Activated T-helper 1 cell treated with anti-CD3 and anti-CD28 coated beads, Interleukin-12 subunit alpha, Interleukin-12 subunit beta, Interleukin-2, Interleukin-4 antibody, amounts not matched to agents 30 ng/mL and 10 ng/mL and 1 ng/mL, durations not matched to agents 14 hours and 24 hours and 36 hours (primary cell): ENCODE measurements at places on chromosomes 13 and 19. TPM values are rescaled to one million over a fixed set of nuclear protein-coding genes. Genes with fewer than 3 reads are reported as not detected.

TNNT1 gene
- not detected in 2 replicates for total RNA-seq

SUGP1 gene
- 76.3 and 79.8 TPM in 2 replicates for total RNA-seq

SWSAP1 gene
- 3.2 and 3.9 TPM in 2 replicates for total RNA-seq

ACER1 gene
- 0.24 TPM in 1 of 2 replicates, not detected in the other for total RNA-seq

DNA sequence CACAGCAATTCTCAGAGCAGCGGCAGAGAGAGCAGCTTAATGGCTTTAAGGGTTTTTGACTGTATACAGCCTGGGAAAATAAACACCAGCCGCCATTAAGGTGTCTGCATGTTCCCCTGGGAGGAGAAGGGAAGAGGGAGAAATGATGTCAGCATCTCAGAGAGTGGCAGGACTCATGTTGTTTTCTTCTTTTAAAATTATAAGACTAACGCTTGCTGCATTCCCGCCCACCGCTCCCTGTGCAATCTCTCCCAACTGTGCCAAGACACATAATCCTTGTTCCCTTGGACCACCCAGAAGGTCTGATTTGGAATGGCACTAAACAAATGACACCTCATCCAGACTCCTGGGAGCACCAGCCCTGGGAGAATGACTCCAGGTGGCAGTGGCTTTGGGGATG lies 27.7 kb upstream of the FAM216B start:
- DNase-seq, result no peak

GRCh38 chr13:77918391-77919245 lies at the start of gene EDNRB:
Gene EDNRB (minus strand): TSS chr13:77918831. CDS start chr13:77918573, 258 bp downstream.
- DNase-seq, result no peak

DNA sequence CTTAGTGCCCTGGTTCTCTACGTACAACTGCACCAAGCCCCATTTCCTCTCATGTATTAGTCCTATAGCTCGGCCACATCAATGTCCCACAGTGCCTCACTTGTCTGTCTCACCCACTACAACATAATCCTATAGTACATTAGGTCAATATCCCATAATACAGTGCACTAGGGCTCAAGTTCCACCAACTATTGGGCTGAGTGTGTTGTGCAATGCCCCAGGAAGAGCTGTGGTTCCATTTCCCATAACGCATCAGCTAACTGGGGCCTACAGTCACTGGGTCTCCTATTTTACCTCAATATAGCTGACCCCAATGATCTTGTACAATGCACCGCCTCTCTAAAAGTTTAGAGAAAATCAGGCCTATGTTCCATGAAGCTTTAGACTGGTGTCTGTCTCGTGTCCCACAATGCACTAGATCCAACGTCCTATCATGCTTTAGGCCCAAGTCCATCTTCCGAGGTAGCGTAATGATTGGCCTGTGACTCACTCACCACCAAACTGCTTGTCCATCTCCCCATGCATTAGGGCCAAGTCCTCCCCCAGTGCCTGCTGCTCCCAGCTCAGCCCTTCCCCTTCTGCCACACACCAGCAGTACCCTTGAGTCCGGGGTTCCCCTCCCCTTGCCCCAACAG lies 21.8 kb downstream of the TSKS start:
- no peak for DNase-seq

- no peak for DNase-seq
Observed at GRCh38 chr19:38148337-38148736, 75.7 kb downstream of the DPF1 start.

- DNase-seq, result no peak
Observed at GRCh38 chr13:102715447-102715846, 20.6 kb upstream of the METTL21C start.
